ENCODE measurements at places on chromosomes 5 and 9.

- DNase-seq = peak; percentile 0
Observed at GRCh38 chr5:5025774-5026408, 114.2 kb upstream of the ADAMTS16 start.

DNA sequence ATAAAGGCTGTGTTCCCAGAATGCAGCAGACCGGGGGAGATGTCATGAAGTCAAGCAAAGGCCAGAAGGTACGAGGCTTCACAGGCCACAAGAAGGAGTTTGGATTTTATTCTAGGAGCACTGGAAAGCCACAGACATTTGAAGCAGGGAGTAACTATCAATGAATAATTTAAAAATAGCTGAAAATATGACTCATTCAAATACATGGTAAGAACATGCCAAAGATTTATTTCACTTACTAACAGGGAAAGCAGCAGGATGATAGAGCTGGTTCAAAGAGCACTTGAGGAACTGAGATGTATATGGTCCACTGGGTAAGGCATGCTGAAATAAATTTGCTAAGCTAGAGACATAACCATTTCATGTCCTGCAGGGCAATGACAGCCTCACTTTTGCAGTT is 53.2 kb downstream of the MSX2 start:
- no peak for DNase-seq

DNA sequence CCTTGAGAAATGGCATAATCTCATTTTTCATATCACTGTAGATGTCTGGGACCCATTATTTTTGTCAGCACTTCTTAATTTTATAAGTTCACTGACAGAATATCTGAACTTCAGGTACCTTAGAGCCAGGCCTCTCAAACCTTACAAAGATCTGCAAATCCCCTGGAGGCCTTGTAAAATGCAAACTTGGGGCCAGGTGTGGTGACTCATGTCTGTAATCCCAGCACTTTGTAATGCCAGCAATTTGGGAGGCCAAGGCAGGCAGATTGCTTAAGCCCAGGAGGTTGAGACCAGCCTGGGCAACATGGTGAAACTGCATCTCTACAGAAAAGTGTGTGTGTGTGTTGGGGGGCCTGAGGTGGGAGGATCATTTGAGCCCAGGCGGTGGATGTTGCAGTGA is 30.8 kb downstream of the RASGRF2 start:
- DNase-seq = no peak

- DNase-seq = peak; percentile 95
Observed at GRCh38 chr5:111584651-111585050, 72.3 kb upstream of the STARD4 start.

GRCh38 chr9:33443464-33444154 is 3.8 kb downstream of the AQP3 start:
- DNase-seq = no peak

DNA sequence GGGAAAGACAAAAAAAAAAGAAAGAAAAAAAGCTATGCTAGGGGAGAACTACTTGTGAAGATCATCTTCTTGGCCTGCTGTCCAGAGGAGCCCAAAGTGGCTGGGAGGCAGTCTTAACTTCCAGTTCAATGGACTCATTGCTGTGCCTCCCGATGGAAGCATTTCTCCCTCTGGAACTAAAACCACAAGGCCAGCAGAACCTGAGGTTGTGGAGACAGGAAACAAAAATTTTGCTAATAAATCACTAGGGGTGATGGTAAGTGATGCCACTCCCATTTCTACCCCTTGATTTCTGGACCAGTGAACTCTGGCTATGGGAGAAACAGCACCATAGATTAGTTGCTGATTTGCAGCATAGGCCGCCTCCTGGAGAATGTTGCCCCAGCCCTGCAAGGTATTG is 123.4 kb upstream of the NFIL3 start:
- no peak for DNase-seq

GRCh38 chr5:80492741-80493140 is 4.8 kb downstream of the FAM151B start:
- DNase-seq = no peak
